Left ventricle myocardium superior (tissue), 1 donor: ENCODE measurements at places on chromosomes 5 and 9.

DNA sequence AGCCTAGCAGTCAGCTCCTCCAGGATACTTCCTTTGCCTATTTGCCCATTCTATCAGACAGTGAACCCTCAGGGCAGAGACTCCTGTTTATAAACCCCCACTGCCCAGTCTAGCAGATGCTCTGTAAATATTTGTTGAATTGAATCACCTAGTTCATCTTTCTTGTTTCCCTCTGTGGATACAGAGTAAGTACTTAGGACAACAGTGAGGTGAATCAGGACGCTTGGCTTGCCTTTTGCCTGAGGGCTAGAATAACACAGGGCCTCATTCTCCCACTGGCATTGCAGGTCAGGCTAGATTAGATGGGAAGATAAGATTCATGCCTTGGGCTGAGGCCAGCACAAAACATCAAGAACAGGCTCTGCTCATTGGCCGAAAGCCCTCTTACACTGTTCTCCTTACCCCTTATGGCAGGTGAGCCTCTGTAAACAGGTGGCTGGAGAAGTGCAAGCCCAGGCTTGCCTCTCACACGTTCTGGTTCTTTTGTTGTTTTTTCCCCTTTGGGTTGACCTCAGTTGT, 22.2 kb downstream of the TNFSF8 start:
- no peak for DNase-seq

- DNase-seq = no peak
Observed at GRCh38 chr5:178826216-178826615, 33.5 kb upstream of the ZNF354B start.

DNA sequence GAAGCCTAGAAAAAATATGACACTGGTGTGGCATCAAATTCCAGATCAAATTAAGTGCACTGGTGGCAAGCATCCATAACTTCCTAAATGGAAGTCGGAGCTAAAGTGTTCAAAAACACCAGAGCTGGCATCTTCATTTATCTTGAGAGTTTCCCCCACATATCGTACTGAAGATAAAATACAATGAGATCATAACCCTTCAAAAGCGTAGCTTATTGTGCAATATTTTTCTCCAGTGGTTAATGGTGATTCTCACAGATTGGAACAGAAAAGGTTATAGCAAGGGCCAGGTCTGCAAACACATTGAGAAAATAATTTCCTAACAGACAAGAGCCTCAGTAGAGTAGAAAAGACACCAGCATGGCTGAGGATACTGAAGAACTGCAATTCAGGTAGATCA, 147.6 kb downstream of the SEMA5A start:
- no peak for DNase-seq

DNA sequence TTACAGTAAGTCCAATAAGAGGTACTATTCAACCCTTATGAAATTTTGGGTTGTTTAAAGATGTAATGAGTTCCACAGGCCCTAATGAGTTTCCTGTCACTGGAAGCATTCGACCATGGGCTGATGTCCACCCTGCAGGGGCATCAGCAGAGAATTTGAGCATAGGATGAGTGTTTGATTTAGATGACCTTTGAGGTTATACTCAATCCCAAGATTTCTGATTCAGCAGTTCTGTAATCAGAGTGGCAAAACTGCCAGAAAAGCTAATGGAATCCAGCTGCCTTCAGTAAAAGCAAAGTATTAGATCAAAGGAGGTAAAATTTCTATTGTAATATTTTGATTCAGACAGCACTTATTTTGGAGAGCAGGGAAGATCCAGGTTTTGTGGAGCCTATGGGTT, 68.3 kb downstream of the COX7C start:
- no peak for DNase-seq
